Gastroesophageal sphincter (tissue), 4 donors: ENCODE measurements at places on chromosomes 4 and X. TPM values are rescaled to one million over a fixed set of nuclear protein-coding genes. Genes with fewer than 3 reads are reported as not detected.

BEX5 gene
- total RNA-seq: 4.9 TPM

CYSLTR1 gene
- 13.7 TPM for total RNA-seq

LINC00632 gene
- 18.2 TPM for total RNA-seq

DUSP21 gene
- total RNA-seq: not detected

PRDM8 gene
- 43.6 TPM for total RNA-seq
